H9 (cell line): ENCODE measurements at places on chromosomes 3 and 15. TPM values are rescaled to one million over a fixed set of nuclear protein-coding genes. Genes with fewer than 3 reads are reported as not detected.

HRG gene
- not detected in 2 replicates for total RNA-seq

PRSS50 gene
- total RNA-seq: 0.24 and 0.59 TPM in 2 replicates

TIPARP gene
- total RNA-seq: 5.9 TPM in 2 replicates

CAMKV gene
- total RNA-seq: 50.4 and 54.2 TPM in 2 replicates

RAB43 gene
- total RNA-seq: 13.6 and 14.8 TPM in 2 replicates

SPTBN5 gene
- total RNA-seq: 0.90 and 0.97 TPM in 2 replicates

CCNDBP1 gene
- 34.1 and 34.8 TPM in 2 replicates for total RNA-seq
